Hematopoietic multipotent progenitor cell treated with erythropoietin and hydrocortisone succinate and interleukin-3 and kit ligand, for 8 days (in vitro differentiated cells): ENCODE measurements at places on chromosomes 4 and X.

DNA sequence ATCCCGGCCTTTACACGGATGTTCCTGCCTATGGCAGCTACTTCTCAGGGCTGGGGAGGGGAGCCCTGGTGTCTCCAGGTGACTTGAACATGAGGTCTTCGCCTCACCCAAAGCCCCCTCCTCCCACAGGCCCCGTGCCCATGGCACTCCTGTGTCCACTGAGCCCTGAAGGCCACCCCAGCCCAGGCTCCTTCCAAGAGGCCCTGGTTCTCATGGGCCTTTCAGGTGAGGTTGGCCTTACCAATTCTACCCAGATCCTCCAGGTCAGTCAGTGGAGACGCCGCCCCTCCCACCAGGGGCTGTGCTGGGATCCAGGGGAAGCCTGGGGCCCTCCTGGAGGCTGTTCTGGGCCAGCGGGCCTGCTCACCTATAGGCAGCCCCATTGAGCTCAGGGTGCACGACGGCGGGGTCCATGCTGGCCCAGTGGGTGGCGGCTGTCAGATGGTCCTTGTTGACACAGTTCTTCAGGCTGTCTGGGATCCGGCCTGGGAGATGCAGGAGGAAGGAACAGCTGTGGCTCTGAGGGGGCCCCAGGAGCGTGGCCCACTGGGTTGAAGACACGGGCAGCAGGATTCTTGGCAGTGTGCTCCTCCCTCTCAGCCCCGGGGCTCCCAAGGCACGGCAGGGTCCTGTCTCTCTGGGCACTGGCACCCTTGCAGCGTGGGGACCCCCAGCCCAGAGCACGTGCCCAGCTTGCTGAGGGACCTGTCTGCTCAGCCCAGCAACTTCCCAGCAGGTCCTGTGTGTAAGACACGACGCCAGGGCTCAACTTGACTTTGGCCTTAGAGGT, 36.2 kb downstream of the CTBP1 start:
- no peak for DNase-seq

GRCh38 chrX:11666164-11666563, 444 bp upstream of the ARHGAP6 start:
- no peak for DNase-seq

- no peak for DNase-seq
Observed at GRCh38 chr4:39587881-39588280, 50.8 kb downstream of the SMIM14 start.

DNA sequence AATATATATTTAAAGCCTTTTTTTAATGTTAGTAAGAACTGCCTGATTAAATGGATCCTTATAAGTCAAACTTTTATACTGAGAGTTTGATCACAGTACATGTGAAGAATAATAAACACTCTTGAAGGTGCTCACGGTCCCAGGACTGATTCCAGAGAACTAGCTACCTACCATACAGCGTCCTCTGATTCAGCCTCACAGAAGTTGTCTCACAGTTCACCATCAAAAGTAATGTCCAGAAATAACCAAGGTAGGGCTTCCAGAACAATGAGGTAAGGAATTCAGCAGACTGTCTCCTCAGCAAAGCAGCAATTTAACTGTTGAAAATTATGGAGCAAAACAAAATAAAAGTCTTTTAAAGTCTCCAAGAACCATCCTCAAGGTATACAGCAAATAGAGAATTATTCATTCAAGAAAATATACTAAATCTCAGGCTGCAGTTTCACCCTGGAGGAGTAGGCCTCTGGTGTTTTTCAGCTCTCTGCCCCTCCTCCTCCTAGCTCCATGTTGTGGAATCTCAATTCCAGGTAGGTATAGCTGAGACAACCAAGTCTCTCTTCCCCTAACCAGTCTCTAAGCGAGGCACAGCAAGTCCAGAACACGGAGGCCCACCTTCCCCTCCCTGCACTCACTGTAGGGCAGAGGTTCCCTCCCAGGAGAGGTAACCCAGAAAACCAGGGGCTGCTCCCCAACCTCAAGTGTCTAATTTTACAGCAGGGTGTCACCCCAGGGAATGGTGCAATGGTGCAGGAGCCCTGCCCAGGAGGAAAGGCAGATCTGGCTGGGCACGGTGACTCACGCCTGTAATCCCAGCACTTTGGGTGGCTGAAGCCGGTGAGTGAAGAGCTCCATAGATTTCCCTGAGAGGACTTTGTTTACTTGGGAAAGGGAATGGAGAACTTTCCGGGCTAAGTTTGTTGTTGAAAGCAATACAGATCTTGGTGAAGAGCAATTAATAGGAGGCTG, 28.6 kb downstream of the FAM241A start:
- no peak for DNase-seq

GRCh38 chrX:147343467-147343866, 528.9 kb upstream of the CXorf51A start:
- no peak for DNase-seq

- DNase-seq, result peak; percentile 10
Observed at GRCh38 chr4:186900232-186900900, 176.7 kb upstream of the FAT1 start.

GRCh38 chrX:133649651-133650050, 234.4 kb upstream of the GPC4 start:
- DNase-seq, result no peak

GRCh38 chr4:80322716-80323115, 12.8 kb upstream of the CFAP299 start:
- no peak for DNase-seq

DNA sequence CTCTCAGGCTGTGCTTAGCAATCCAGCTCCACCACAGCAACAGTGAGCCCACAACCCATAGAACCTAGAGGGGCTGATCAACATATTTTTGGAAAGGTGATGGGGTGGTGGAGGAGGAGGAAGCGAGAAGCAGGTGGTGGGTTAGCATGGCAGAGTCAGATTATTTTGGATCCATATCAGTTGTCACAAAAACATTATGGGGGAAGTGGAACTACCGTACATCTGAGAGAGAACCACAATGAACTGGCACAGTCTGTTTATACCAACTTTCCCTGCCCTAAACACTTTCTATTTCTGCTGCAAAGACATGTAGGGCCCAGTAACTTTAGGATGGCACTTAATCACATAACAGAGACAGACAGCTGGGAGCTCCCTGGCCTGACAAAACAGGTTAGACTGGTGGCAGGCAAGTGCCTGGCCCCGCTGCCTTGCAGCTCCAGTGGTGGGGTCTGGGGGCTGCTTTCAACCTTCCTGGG, 4.3 kb downstream of the SLC9A7 start:
- peak; percentile 16 for DNase-seq

- peak; percentile 1 for DNase-seq
Observed at GRCh38 chrX:129318375-129318774, 204.9 kb downstream of the SMARCA1 start.

GRCh38 chr4:123953566-123953965, 557.0 kb downstream of the SPRY1 start:
- DNase-seq, result no peak

GRCh38 chr4:55291227-55291640, 54.8 kb upstream of the SRD5A3 start:
- no peak for DNase-seq

GRCh38 chrX:119055687-119056086, 17.1 kb upstream of the CT47C1 start:
- no peak for DNase-seq

DNA sequence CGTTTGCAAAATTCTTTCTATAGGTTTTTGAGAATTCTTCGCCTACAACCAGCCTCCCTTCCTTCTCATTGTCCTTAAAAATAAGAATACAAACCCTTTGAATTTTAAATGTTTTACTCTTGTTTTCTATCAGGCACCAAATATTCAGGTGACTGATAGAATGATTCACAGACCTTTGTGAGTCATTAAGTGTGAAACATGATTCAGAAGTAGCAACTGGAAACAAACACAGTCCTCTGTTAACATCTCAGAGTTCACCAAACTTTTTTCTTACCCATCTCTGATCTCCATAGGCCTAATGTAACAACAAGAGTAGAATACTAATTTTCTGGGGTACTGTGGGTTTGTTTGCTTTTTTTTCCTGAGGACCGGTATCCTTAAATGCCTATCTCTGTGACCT, 63.4 kb upstream of the MAB21L2 start:
- DNase-seq, result no peak

GRCh38 chr4:3762753-3763549, 3.2 kb upstream of the ADRA2C start:
- DNase-seq, result no peak

- DNase-seq, result no peak
Observed at GRCh38 chr4:38696697-38697096, 32.7 kb downstream of the KLF3 start.

- no peak for DNase-seq
Observed at GRCh38 chr4:46975812-46976553, 17.4 kb downstream of the GABRA4 start.

DNA sequence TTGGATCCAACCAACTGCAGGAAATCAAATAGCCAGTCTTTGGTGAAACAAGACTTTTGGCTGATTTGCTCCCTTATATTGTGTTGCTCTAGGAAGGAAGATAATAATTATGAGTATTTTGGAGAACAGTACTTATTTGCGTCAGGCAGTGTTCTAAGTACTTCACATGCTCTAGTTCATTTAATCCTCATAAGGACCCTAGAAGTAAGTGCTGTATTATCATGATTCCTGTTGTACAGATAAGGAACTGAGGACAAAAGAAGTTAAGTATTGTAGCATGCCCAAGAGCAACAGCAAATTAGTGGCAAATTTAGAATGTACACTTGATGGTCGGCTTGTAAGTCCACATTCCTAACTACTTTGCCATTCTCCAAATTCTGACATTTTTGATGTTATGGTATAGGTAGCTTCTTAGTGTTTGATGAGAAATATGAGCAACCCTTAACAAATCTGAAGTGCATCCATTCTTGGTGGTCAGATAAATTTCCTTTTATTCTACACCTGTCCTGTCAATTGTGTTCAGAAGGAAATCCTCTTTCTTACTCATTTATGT, 72.0 kb downstream of the SPRY1 start:
- no peak for DNase-seq

- no peak for DNase-seq
Observed at GRCh38 chr4:184409502-184409901, 64.8 kb downstream of the IRF2 start.

GRCh38 chrX:133561251-133561650, 146.0 kb upstream of the GPC4 start:
- no peak for DNase-seq

DNA sequence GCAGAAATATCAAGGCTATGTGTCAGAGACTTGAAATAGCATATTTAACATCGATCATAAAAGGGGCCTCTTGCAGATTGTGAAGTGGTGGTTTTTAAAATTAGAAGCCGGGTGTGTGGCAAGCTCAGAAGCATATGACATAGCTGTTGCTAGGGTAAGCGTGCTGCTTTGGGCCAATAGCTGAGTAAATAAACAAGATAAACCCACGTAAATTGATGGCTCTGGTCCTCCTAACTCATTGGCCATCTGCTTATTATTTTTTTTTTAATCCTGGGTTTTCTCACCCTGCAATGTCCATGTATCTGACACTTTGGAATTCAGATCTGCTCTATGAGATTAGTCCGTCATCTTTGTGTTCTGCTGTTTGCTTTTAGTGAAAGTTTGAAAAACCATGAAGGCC, 32.6 kb upstream of the STOX2 start:
- DNase-seq, result no peak

- DNase-seq, result no peak
Observed at GRCh38 chrX:38205039-38205438, 15.6 kb downstream of the SRPX start.

DNA sequence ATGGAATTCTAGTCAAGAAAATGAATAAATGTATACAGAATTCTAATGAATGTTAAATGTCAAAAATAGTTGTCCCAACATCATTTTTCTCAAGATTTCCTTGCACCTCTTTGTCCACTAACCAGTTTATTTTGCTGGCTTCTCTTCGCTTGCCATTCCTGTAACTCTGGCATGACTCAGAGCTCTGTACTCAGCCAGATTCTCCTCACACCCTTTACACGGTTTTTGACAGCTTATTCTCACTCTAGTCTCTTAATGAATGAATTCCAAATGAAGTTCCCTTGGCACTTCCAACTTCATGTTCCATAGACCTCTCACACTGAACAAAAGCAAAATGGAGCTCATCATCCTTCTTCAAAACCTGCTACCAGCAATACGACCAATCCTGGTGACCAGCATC, 419.3 kb upstream of the SLIT2 start:
- no peak for DNase-seq

- DNase-seq, result peak; percentile 67
Observed at GRCh38 chr4:12633053-12633651, 851.0 kb downstream of the RAB28 start.

- DNase-seq, result no peak
Observed at GRCh38 chr4:163808011-163808410, 313.5 kb downstream of the TMA16 start.

DNA sequence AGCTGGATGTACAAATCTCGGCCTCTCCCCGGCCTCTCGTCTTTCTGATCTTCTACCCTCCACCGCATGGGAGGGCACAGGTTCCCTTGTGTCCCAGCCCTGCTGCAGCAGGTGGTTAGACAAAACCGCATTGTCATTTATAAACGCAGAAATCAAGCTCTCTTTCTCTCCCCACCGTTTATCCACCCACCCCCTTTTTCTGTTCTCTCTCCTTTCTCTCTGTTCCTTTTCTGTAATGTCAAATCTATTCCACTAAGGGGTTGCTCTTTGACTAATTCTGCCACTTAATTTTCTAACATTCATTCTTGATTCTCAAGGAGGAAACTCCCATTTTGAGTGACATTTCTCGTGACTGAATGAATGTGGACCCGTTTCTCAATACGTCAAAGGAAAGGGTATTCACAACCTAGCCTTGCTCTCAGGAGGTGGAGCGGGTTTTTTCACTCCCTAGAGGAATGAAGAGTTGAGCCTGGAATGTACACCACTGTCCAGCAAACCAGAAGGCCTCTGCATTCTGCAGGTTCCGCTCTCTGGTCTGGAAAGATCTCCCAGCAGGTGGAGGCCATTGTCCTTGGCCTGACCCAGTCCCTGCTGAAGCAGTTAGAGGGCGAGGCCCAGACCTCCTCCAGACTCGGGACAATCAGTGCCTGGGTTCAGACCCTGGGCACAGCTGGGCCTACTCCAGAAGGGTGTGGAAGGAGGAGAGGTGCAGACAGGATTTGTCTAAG, 70.9 kb upstream of the ENPP6 start:
- DNase-seq, result no peak

- peak; percentile 64 for DNase-seq
Observed at GRCh38 chr4:158667651-158668198, 4.0 kb downstream of the C4orf46 start.

DNA sequence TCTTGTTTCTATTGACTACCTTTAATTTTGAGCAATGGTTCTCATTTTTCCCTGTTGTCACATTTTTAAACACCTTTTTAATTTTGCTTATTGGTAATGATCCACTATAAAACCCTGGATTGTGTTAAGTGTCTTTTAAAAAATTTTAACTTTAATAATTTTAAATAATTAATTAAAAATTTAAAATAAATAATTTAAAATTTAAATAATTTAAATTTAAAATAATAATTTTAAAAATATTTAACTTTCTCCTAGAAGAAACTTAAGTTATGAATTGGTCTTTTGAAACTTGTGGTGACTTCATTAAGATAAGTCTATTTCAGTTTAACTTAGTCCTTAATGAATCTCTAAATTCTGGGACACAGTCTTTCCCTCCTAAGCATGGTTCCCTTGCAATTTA, 566.3 kb upstream of the GALNTL6 start:
- no peak for DNase-seq

DNA sequence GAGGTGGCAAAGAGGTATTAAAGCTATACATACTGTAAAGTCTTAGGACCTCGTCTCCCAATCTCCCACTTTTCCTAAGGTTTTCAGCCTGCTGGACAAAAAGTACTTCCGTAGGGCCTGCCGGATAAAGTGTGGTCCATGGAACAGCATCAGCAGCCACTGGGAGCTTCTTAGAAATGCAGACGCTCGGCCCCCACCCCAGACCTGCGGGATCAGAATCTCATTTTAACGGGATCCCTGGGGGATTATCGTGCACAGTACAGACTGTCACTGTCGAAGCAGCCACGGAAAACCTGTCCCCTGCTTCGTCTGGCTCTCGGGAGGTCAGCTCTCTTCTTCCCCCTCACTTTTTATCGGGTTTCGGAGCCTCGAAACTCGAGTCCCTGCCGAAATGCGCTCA, 802 bp downstream of the ADGRG2 start:
- DNase-seq, result no peak
